ENCODE measurements at places on chromosomes 1 and 21. TPM values are rescaled to one million over a fixed set of nuclear protein-coding genes. Genes with fewer than 3 reads are reported as not detected.

GPR37L1 gene
- not detected for total RNA-seq

DNASE2B gene
- total RNA-seq, result not detected

TMIGD3 gene
- total RNA-seq, result not detected

S100A7 gene
- not detected for total RNA-seq

ALX3 gene
- not detected for total RNA-seq

- no peak overlapping the region for H3K4me3 ChIP-seq
- peaks cover 10% of the 10 kb centered on the region for H3K4me1 ChIP-seq
- DNase-seq, result no peak
- no peak overlapping the region for H3K27ac ChIP-seq
- peaks cover 9% of the 10 kb centered on the region for H3K36me3 ChIP-seq
Measured at GRCh38 chr1:207794861-207795260, 43.0 kb downstream of the CD46 start.

DNA sequence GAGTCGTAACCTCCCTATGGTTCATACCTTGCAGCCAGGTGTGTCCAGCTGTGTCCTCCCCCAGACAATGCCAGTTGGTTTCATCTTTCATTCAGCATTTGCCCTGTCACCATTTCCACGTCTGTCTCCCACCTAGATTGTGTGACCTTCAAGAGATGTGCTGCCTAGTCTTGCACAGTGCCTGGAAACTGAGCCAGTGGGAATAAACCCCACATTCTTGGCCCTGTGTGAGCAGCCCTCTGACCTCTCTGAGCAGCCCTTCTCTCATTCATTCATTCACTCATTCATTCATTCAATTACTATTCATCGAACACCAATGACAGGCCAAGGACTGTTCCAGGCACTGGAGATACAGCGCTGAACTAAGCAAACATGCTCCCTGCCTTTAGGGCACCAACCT lies 115.7 kb downstream of the GRIK3 start:
- no peaks in the 10 kb centered on the region for H3K27me3 ChIP-seq
- no peaks in the 10 kb centered on the region for H3K4me1 ChIP-seq
- H3K4me3 ChIP-seq, result no peak overlapping the region
- no peak overlapping the region for H3K27ac ChIP-seq

- peak overlapping the region; percentile 29 for H3K27ac ChIP-seq
- H3K27me3 ChIP-seq, result no peaks in the 10 kb centered on the region
- peak; percentile 91 for DNase-seq
- peaks cover 55% of the 10 kb centered on the region for H3K4me1 ChIP-seq
Measured at GRCh38 chr1:63877816-63878215, 104.0 kb downstream of the ROR1 start.

DNA sequence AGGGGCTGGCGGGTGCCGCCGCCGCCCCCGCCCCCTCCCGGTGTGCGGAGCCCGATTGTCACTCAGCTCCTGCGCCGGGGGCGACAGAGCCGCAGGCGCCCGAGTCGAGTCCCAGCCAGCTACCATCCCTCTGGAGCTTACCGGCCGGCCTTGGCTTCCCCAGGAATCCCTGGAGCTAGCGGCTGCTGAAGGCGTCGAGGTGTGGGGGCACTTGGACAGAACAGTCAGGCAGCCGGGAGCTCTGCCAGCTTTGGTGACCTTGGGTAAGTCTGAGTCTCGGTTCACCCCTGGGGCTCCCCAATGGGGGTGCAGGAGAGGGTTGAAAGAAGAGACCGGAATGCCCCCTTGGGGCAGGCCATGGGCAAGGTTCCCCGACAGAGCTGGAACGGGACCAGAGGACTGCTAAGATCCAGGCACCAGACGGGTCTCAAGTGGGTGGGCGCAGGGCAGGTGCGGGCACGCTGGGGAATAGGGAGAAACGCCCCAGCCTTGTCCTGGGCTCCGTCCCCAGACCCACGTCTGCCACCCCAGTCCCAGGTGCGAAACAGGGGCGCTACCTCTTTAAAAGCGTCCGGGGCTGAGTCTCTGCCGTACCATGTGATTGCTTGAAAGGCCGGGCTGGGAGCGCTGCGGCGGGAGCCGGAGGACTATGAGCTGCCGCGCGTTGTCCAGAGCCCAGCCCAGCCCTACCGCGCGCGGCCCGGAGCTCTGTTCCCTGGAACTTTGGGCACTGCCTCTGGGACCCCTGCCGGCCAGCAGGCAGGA lies at the start of gene ADORA1:
TSS of gene ADORA1 (plus strand) at position 61 of the 765 bp plus-strand sequence. CDS start 1,116 bp downstream, outside the sequence.
- peaks cover 11% of the 10 kb centered on the region for H3K4me1 ChIP-seq
- peaks cover 4% of the 10 kb centered on the region for H3K27me3 ChIP-seq
- H3K27ac ChIP-seq, result no peak within 1 kb of the TSS
- no peaks in the 10 kb centered on the region for H3K36me3 ChIP-seq

- H3K4me3 ChIP-seq, result no peak overlapping the region
- no peak overlapping the region for H3K27ac ChIP-seq
- DNase-seq, result no peak
- H3K36me3 ChIP-seq, result no peaks in the 10 kb centered on the region
- no peaks in the 10 kb centered on the region for H3K4me1 ChIP-seq
Measured at GRCh38 chr1:5758000-5758858, 234.0 kb downstream of the NPHP4 start.

- no peak overlapping the region for H3K4me3 ChIP-seq
- DNase-seq, result no peak
- no peaks in the 10 kb centered on the region for H3K4me1 ChIP-seq
- H3K27me3 ChIP-seq, result no peaks in the 10 kb centered on the region
- H3K36me3 ChIP-seq, result no peaks in the 10 kb centered on the region
- H3K27ac ChIP-seq, result no peak overlapping the region
Measured at GRCh38 chr21:20030390-20030789, 967.8 kb upstream of the NCAM2 start.

DNA sequence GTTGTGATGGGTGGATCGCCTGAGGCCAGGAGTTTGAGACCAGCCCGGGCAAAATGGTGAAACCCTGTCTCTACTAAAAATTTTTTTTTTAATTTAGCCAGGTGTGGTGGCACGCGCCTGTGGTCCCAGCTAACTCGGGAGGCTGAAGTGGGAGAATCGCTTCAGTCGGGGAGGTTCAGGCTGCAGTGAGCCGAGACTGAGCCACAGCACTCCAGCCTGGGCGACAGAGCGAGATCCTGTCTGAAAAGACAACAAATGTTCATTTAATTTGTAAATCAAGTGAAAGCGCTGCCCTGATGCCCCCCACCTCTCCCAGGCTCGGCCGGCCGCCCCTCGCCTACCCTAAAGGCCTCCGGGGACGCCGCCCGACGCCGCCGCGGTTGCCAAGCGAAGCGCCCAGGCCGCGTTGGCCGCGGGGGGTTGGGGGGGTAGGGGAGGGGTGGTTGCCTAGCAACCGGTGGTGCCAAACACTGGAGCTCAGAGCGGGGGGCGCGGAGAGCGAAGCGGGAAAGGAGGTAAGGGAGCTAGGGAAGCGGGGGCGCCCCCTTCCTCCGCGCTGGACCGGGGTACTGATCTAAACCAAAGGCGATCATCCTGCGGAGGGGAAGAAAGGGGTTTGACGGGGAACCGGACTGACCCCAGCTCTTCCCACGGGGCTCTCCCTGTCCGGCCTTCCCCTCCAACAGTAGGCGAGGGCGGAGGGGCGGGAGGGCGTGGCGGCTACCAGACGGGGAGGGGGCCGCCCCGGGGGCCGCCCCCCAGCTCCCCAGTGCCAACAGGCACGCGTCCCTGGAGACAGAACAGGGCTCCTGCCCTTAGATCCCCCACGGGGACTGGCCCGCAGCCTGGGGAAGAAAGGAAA lies at the start of gene TEKT2:
TSS of gene TEKT2 (plus strand) at position 460 of the 862 bp plus-strand sequence. CDS start 828 bp downstream, outside the sequence.
- no peaks in the 10 kb centered on the region for H3K27me3 ChIP-seq
- peak within 1 kb of the TSS; percentile 58 for H3K4me3 ChIP-seq
- DNase-seq, result no peak
- H3K27ac ChIP-seq, result no peak within 1 kb of the TSS
- no peaks in the 10 kb centered on the region for H3K36me3 ChIP-seq
- peaks cover 11% of the 10 kb centered on the region for H3K4me1 ChIP-seq

GRCh38 chr21:17003763-17004373 lies 509.0 kb upstream of the CXADR start:
- peak overlapping the region; percentile 60 for H3K4me3 ChIP-seq
- H3K4me1 ChIP-seq, result peaks cover 16% of the 10 kb centered on the region
- no peaks in the 10 kb centered on the region for H3K36me3 ChIP-seq
- DNase-seq, result peak; percentile 73
- no peaks in the 10 kb centered on the region for H3K27me3 ChIP-seq

DNA sequence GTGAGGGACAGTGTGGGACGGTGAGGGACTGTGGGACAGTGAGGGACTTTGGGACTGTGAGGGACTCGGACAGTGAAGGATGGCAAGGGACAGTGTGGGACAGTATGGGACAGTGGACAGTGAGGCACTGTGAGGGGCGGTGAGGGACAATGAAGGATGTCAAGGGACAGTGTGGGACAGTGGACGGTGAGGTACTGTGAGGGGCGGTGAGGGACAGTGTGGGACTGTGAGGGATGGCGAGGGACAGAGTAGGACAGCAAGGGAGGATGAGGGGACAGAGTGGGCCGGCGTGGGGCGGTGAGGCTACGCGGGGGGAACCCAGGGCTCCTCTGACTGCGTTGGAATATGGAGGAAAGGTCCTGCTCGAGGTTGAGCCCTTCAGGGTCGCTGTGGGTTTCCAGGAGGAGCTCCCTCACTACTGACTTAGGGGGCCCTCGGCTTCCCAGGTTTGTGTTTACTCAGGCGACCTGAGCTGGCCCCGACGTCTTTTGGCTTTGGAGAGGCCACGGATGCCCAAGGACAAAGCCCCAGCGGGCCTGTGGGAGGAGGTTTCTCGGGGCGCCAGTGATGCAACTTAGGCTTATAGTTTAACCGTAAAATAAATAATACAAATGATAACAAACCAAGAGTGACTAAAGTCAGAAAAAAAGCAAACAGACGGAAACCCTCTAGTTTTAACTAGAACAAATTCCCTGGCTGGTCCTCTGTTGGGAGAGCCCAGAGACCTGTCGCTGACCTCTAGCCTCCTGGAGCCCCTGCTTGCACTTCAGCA lies 1.1 kb upstream of the ERRFI1 start:
- DNase-seq, result no peak
- peak overlapping the region; percentile 61 for H3K4me3 ChIP-seq
- no peaks in the 10 kb centered on the region for H3K27me3 ChIP-seq
- H3K36me3 ChIP-seq, result no peaks in the 10 kb centered on the region

GRCh38 chr1:53285969-53286760 lies 41.7 kb downstream of the LRP8 start:
- H3K36me3 ChIP-seq, result no peaks in the 10 kb centered on the region
- no peak overlapping the region for H3K4me3 ChIP-seq
- no peaks in the 10 kb centered on the region for H3K27me3 ChIP-seq
- H3K4me1 ChIP-seq, result no peaks in the 10 kb centered on the region

DNA sequence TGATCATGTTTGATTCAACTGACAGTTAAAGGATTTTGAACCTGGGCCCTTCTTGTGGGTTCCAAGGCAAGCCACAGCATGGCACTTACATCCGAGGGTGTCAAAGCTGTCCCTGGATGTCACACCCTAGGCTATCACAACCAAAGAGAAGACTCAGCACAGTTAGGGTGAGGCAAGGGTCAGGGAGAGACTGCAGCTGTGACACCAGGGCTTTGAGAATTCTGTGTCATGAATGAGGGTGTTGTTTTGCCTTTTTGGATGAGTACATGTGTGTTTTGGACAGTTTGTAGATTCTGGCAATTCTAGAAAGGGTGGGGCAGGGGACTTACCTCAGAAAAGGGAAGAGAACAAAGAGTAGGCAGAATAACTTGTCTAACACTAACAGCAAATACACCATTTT lies 37.8 kb upstream of the ZNF326 start:
- H3K4me1 ChIP-seq, result peaks cover 16% of the 10 kb centered on the region
- DNase-seq, result no peak
- no peaks in the 10 kb centered on the region for H3K27me3 ChIP-seq
- no peak overlapping the region for H3K4me3 ChIP-seq
- no peaks in the 10 kb centered on the region for H3K36me3 ChIP-seq
- no peak overlapping the region for H3K27ac ChIP-seq

GRCh38 chr1:145720878-145721671 lies 1.8 kb downstream of the CD160 start:
- peaks cover 14% of the 10 kb centered on the region for H3K4me1 ChIP-seq
- H3K27me3 ChIP-seq, result no peaks in the 10 kb centered on the region
- H3K36me3 ChIP-seq, result no peaks in the 10 kb centered on the region
- H3K27ac ChIP-seq, result peak overlapping the region; percentile 84

DNA sequence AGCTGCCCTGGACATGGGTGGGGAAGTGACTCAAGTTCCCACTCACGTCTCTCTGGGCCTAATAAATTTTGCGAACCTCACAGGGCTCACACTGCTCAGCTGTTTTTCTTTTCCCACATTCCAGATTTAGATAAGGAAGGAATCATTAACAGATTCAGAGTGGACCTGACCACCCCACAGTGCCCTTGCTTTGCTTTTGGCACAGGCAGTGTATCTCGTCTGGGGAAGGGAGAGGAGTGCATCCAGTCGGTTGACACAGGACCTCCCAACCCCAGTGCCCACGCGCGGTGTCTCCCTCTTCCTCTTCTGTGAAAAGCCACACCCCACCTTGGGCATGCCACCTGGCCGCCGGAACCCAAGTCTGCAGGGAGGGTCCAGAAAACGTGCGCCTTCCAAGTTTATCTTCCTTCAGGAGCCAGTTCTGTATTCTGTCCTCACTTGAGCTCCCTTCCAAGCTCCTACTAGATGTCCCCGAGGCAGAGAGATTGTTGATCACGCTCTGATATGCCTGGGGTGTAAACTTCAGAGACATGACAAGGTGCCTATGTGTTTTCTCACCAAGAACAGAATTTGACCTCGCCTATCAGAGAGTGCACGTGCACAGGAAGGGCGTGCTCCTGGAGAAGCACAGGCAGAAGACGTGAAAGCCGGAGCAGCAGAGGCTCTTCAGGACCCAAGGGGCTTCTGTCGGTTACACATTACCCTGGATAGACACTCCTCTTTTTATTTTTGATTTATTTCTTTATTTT lies 9.5 kb upstream of the SLC2A5 start:
- DNase-seq, result peak; percentile 50
- H3K36me3 ChIP-seq, result no peaks in the 10 kb centered on the region
- no peak overlapping the region for H3K4me3 ChIP-seq
- H3K4me1 ChIP-seq, result peaks cover 23% of the 10 kb centered on the region

DNA sequence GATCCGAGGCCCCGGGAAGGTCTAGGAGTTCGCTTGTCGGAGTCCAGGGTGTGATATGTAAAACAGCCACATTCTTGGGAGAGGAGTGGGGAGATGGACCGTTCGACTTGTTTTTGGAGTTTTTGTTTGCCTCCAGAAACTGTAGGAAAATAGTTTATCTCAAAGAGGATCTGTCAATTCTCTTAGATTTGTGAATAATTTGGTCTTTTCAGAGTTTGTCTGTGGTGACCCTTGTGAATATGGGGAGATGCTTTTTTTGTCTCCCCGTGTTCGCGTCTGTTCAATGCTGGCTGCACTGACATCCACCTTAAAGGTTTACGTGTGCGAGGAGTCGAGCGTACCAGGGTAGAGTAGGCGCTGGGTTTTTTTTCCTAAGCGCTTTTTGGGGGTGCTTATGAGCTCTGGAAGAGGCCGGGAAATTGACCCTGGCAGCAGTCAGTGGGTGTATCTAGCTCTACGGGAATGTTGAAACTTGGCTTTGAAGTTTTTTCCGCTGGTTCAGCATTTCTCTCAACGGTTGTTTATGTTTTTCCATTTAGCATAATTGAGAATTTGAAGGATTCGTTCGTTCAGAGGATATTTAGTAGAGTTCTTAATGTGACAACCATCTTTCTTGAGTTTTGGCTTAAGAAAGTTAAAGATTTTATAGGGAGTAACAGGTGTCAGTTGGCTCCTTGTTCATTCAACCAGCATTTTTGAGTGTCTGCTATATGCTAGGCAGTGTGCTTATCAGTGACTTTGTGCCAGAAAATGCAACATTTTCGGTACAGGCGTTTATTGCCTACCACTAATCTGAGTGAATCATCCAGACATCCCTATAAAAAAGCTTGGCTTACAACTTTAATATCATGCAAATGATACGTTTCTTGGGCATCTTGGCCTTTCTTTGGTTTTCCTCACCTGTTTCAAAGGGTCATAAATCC lies 1.2 kb downstream of the SZRD1 start:
- no peaks in the 10 kb centered on the region for H3K36me3 ChIP-seq
- H3K27ac ChIP-seq, result peak overlapping the region; percentile 97
- DNase-seq, result peak; percentile 55
- H3K27me3 ChIP-seq, result no peaks in the 10 kb centered on the region
- H3K4me3 ChIP-seq, result peak overlapping the region; percentile 89
